ENCODE measurements at places on chromosomes 6 and 20.

GRCh38 chr20:53244711-53245110, 272.6 kb downstream of the TSHZ2 start:
- DNase-seq: no peak

DNA sequence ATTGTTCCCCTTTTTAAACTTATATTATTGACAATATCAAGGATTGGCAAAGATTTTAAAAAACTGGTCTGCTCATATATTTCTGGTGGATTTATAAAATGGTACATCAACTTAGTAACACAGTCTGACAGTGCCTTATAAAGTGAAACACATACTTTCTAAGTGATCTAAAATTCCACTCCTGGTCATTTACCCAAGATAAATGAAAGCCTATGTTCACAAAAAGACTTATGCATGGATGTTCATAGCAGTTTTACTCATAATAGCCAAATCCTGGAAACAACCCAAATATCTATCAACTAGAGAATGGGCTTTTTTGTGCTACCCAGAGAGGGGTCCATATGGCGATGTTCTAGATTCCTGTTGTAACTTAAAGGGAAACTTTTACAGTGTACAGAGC, 222.4 kb upstream of the FAM83B start:
- no peak for DNase-seq

GRCh38 chr20:4656491-4656890, 65.2 kb upstream of the PRND start:
- no peak for DNase-seq

- no peak for DNase-seq
Measured at GRCh38 chr6:124999105-124999764, 37.0 kb downstream of the RNF217 start.

- no peak for DNase-seq
Measured at GRCh38 chr6:160863782-160864181, 127.8 kb upstream of the MAP3K4 start.
